NCI-H1694 (cell line): ENCODE measurements at places on chromosomes 7 and 10.

DNA sequence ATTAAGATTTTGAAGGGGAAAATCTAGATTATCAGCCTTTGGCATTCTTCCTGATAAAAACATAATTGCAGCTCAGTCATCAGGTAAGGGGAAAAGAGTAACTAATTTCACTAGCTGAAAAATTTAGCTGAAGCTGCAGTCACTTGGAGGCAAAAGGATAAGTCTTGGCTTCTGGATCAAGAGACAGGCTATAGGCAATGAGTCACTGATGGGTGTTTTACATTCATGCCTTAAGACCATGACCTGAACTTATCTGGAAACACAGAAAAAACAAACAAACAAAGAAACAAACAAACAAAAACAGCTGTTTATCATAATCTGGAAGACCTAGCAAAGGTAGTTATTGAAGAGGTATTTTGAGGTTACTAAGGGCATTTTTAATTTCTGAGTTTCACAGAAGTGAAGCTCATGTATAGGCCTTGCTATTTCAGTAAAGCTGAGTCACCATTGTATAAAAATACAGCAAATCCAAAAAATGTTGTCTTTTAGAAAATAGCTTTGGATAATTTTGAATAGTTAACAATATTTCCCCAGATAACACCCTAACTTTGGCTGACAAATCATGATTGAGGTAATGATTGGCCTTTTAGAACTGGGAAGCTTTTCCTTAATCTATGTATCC lies 40.3 kb downstream of the ZNF22 start:
- DNase-seq, result no peak

GRCh38 chr7:40889539-40889938 lies 754.7 kb downstream of the SUGCT start:
- no peak for DNase-seq

- DNase-seq, result no peak
Measured at GRCh38 chr10:103716206-103717160, 138.9 kb downstream of the SH3PXD2A start.

DNA sequence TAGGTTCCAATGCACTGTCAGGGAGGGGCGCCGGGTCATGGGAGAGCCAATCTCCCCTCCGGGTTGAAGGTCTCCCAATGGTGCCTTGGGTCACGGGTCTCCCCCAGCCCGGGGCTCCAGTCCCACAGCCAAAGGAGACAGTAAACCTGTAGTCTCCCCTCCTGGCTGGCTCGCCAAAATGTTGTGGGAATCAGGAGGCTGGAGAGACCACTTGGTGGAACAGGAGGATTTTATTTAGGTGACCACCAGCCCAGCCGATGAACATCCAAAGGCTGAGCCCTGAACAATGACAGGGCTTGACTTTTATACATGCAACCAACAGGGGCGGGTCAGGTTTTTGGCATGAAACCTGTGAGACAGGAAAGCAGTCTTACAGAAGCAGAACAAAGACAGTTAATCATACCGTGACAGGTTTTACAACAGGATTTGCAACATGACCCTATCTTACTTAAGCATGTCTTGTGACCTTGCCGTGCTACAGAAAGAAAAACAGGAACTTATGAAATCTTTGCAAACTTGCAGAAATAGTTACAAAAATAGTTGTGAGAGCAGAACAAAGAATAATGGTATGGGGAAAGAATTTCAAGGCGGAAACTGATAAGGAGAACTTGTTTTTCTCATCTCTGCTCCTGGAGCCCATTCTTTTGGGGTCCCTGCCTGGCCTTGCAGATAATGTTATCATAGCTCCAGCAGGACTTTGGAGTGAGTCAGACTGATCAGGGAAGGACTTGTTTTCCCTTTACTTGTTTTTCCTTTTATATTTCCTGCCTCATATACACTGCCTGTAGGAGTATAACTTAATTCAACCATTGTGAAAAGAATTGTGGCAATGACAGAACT lies 7.1 kb downstream of the ERV3-1 start:
- DNase-seq, result no peak

DNA sequence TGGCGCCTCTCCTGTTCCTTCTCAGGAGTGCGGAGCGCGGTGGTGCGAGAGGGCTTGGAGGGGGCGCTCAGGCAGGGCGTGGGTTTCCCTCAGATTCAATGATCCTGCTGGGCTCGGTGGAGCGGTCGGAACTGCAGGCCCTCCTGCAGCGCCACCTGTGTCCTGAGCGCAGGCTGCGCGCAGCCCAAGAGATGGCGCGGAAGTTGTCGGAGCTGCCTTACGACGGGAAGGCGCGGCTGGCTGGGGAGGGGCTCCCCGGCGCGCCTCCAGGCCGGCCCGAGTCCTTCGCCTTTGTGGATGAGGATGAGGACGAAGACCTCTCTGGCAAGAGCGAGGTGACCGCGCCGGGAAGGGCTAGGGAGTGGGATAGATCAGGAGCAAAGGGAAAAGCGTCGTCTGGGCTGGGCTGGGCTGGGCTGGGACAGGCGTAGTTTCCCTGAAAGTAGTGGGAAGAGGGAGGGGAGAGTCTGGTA lies 17.0 kb downstream of the FAM131B start:
- no peak for DNase-seq

DNA sequence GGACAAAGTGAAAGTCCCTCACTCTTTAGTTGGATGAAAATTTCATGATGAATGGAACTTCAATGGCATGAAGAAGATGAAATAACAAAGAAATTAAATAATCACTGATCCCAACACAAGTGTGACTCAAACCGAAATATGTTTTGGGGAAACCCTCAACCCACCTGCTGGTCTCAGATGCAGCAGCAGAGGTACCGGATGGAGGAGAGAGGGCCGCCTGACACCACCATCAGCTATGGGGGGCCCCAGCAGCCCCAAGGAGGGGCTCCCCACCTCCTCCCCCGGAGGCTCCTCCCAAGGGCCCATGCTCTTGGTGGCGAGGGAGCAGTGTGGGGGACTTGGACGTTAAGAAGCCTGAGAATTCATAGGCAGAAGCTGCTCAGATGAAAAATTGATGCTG lies 137.2 kb upstream of the ADARB2 start:
- no peak for DNase-seq

DNA sequence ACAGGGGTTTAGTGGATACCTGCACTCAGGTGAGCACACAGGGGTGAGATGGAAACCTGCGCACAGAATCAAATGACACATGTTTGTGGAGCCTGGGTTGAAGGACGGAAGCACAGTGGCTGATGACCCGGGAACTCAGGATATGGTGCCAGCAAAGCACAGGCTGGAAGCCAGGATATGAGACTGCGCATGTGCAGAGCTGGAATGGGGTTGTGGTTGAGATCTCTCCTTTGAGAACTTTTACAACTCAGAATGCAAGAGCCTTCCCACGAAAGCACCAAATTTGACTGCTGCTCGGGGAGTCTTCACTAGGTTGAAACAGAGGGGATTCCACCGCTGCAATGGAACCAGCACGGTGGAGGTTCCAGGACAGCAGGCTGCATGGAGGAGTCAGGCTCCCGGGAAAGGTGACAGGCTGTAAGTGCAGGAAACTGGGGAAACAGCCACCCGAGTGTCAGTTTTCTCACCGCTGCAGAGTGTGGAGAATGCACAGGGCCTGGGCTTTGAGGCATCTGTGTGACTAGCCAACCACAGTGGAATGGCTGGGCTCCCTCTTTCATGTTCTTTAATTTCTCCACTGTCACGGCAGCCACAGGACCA lies 133.4 kb upstream of the TCERG1L start:
- no peak for DNase-seq
